Activated naive CD4-positive, alpha-beta T cell treated with Interleukin-2 at 50 U/mL for 16 hours (primary cell): ENCODE measurements at places on chromosomes 13 and 19.

GRCh38 chr19:54179262-54179852 is 6.4 kb upstream of the TMC4 start:
- no peak for DNase-seq

- DNase-seq: no peak
Observed at GRCh38 chr13:41609828-41610227, 152.5 kb downstream of the RGCC start.

DNA sequence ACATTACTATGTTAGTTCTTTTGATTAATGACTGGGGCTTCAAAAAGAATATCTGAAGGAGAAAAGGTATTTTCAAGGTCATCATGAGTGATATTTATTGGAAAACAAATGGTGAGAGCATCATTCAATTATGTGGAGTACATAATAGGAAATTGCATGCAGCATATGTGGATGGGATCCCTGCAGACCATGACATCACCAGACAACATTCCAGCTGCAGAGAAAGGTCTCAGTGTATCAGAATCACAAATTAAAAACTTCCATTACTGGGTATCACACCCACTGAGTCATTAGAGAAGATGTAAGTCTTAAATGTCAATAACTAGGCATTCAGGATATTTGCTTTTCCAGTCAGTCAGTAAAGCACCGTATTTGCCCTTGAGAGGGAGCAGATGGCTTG is 574.4 kb upstream of the SLC10A2 start:
- no peak for DNase-seq

DNA sequence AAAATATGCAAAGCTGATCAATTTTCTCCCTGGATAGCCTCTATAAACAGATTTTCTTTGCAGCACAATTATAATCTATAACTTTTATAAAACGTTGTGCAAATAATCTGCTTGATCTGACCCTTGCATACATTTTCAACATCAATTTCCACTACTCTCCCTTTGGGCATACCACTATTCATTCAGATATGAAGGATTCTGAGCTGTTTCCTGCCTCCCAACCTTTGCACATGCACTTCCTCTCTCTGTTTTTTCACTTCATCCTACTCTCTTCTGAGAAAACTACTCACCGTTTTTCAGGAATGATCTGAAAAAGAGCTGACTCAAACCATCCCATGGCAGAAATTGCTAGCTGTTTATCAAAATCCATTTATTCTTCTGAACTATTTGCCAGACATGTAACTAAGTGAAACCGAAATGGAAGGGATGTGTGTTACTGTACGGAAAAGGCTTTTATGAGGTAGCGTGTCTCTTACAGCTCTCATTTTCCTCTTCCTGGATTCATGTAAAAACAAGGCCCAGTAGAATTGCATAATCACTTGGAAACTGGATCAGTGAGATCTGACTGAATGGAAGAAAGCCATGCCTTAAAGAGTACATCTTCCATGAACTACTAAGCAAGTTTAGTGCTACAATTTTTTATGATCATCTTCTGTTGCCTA is 1447.3 kb upstream of the MIR17HG start:
- no peak for DNase-seq

- DNase-seq: no peak
Observed at GRCh38 chr13:45215392-45216077, 14.7 kb upstream of the KCTD4 start.

- DNase-seq: no peak
Observed at GRCh38 chr13:48318821-48319511, 15.4 kb downstream of the RB1 start.

DNA sequence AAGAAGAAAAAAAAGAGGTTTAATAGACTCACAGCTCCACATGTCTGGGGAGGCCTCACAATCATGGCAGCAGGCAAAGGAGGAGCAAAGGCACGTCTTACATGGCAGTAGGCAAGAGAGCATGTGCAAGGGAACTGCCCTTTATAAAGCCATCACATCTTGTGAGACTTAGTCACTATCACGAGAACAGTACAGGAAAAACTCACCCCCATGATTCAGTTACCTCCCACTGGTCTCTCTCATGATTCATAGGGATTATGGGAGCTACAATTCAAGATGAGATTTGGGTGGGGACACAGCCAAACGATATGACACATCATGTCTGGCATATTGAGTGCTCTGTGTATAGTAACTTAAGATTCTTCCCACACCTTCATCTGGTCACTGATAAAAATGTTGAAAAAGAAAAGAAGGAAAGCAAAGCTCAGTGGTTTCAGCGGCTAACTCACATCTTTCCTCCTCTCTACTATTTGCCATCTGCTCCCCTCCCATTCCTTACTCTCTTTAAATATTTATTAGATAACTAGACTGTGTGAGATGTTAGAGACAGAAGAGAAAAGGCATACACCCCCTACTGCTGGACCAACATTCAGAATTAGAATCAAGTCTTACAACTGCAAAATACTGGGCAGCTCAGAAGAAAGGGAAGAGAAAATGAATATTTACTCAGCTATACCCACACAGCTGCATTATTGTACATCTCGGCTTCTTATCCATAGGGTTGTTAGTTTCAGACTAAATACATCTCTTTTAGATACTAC is 60.1 kb upstream of the AKAP11 start:
- no peak for DNase-seq

GRCh38 chr13:51267622-51268021 is 45.4 kb downstream of the FAM124A start:
- DNase-seq: no peak

DNA sequence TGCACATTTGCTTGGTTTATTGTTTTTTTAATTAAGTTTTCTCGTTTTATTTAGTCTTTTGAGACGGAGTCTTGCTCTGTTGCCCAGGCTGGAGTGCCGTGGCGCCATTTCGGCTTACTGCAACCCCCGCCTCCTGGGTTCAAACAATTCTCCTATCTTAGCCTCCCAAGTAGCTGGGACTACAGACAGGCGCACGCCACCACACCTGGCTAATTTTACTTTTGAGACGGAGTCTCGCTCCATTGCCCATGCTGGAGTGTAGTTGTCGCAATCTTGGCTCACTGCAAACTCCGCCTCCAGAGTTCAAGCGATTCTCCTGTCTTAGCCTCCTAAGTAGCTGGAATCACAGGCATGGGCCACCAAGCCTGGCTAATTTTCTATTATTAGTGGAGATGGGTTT is 1.3 kb downstream of the RPS9 start:
- no peak for DNase-seq

GRCh38 chr13:80447747-80448146 is 106.8 kb upstream of the SPRY2 start:
- DNase-seq: no peak

GRCh38 chr19:45163751-45164460 is 3.1 kb upstream of the NKPD1 start:
- DNase-seq: no peak

DNA sequence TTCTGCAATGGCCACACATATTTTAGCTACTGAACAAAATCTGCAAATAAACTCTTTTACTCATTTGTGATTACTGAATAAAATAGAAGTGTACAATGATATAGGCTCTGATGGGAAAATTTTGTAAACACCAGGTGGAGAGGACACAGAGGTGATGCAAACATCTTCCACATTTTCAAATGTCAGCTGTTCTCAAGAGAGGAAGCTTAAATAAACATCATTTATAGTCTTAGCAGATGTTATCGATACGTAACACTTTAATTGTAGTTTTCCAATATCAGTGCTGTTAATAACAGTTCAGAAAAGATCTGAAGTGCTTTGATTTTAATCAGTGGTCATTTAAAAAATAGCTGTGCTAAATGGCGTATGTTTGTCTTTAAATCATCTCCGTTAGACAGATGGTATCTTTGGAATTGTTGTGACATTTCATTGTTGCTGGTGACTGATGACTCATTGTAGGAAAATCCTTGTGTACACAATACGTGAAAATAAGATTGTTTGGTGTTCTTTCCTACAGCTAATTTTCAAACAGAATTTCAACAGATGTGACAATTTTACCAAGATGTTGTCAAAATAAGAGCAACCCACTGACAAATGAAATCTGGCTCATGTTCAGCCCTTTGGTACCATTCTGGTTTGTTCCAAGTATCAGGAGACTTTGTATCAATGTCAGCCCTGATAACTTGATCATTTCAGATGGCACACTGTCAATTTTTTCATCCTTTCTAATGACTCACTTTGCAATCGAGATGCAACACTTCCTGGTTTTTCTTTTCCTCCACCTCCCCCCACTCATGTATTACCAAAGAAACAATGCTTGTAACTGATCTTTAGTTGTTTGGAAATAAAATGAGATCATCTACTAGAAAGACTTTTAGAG is 516.0 kb downstream of the DCT start:
- DNase-seq: no peak

- no peak for DNase-seq
Observed at GRCh38 chr13:65336087-65336749, 1893.9 kb downstream of the PCDH9 start.

- DNase-seq: no peak
Observed at GRCh38 chr19:44904426-44904994, 1.1 kb upstream of the APOE start.

GRCh38 chr13:111316161-111316730 is 4.2 kb upstream of the TEX29 start:
- no peak for DNase-seq

- DNase-seq: peak; percentile 80
Observed at GRCh38 chr19:6801485-6802086, 29.1 kb downstream of the VAV1 start.

DNA sequence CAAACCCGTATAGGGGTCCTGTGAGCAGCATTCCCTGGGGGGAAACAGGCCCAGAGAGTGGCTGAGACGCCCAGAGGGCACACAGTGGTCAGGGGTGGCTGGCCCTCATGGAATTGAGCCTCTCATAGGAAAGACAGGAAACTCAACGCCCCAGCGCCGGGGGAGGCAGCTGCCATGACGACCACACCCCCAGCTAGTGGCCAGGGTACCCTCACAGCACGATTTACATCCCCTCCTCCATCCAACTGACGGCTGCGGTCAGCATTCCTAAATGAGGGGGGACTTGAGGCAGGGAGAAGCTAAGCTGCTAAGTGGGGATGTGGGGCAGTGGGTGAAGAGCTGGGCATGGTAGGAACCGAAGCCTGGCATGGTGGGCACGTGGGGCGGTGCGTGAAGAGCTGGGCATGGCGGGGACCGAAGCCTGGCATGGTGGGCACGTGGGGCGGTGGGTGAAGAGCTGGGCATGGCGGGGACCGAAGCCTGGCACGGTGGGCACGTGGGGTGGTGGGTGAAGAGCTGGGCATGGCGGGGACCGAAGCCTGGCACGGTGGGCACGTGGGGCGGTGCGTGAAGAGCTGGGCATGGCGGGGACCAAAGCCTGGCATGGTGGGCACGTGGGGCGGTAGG is 10.0 kb downstream of the MED16 start:
- DNase-seq: no peak

GRCh38 chr19:31146546-31147183 is 202.6 kb downstream of the TSHZ3 start:
- no peak for DNase-seq

GRCh38 chr19:18307271-18307681 is 15.6 kb downstream of the LSM4 start:
- DNase-seq: peak; percentile 21

DNA sequence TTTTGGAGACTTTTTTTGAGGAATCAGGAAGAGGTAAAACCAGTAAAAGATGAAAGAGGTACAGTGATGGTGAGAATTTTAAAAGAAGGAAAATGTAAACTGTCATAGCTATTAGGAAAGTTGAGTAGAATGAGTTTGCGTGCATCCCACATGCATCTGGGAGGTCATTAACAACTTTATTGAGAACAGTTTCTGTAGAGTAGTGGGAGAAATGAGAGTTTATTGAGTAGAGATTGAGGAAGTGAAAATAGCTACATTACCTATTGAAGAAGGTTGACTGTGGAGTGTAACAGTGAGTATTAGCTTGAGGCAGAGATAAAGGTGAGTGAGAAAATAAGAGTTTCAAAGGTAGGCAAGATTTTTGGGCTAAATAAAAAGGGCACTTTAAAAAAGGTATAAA is 38.7 kb downstream of the BRCA2 start:
- DNase-seq: no peak

DNA sequence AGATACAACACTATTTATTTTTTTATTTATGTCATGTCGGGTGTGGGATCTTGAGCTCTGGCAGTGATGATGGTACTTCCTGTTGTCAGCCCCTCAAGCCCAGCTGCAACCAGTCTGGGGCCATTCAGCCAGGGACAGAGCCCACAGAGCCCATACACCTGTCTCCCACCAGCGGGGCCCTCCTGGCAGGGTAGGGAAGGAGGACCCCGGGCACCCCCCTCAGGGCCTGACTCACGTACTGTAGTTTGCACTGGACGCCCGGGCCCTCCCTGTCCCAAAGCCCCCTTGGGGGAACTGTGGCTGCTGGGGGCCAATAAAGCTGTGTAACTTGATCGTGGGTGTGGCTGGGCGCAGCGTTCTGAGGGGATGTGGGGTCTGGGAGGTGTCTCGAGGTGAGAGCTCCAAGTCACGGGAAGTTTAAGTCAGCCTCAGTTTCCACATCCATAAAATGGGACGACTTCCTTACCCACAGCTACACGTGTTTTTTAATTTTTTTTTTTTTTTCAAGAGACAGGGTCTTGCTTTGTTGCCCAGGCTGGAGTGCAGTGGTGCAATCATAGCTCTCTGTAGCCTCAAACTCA is 9.5 kb downstream of the ATG4D start:
- DNase-seq: no peak

DNA sequence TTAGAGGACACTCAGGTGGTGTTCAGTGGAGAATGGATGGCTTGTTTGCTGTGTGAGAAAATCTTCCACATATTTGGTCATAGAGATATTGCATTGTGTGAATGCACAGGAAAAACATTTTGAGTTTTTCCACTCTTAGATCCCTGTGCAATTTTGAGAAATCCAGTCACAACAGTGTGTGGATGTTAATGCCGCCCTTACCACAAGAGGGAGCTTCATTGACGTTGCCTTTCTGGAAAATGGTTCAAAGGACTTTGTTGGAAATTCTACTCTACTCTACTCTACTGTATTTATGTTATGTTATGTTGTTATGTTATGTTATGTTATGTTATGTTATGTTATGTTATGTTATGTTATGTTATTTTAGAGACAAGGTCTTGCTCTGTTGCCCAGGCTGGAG is 13.4 kb downstream of the ZNF20 start:
- peak; percentile 7 for DNase-seq

DNA sequence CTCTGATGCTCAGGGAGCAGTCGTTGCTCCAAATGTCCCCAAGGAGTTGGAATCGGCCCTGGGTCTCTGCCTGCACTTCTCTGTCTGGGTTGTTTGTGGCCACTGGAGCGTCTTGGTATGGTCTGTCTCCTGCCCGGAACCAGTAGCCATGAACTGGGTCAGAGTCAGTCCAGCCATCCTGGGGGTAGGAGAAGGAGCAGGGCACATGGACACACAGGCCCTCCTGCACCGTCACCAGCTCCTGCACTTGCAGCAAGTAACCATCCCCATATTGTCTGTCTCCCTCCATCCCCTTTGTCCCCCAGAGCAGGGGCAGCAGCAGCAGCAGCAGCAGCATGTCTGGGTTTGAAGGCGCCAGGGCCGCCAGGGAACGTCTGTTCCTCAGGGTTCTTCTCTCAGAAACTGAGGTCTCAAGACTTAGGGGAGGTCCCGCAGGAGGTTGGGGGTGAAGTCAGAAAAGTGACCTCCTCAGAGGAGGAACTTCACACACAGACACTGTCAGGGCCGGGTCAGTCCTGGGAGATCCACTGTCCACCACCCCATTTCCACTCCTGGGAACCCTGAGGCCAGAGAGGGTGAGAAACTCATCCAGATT is at the start of gene SIGLEC8:
SIGLEC8 (minus strand) TSS at position 404 of the 595 bp plus-strand sequence; CDS start at position 337, 67 bp downstream.
- DNase-seq: no peak
